CMK (cell line): ENCODE measurements at places on chromosomes 5 and 9.
A peak's percentile ranks its signal among the peaks of the same experiment; 100 is the strongest.

- DNase-seq, result peak; percentile 12
These were observed 453 bp downstream of the RASGEF1C start for GRCh38 chr5:180208435-180209081.

- DNase-seq, result no peak
These were observed 446.8 kb upstream of the CDH18 start for GRCh38 chr5:20434786-20435185.

- DNase-seq, result no peak
These were observed 81.5 kb upstream of the GRHPR start for GRCh38 chr9:37340961-37341360.

DNA sequence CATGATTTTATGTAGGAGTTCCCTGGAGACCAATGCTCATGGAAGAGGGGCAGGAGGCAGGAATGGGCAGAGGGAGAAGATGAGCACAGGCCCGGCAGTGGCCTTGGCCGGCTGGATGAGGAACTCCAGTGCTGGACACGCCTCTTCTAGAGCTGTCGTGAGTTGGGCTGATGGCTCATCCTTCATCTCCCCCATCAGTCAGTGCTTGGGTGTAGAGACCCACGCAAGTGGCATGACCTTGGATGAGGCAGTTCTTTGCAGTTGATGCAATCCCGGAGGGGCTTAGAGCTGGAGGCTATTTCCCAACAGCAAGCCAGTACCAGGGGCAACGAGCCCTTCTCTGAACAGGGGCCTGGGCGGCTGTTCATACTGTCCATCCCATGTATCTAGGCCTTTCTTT is 25.5 kb upstream of the ARAP3 start:
- DNase-seq, result no peak

DNA sequence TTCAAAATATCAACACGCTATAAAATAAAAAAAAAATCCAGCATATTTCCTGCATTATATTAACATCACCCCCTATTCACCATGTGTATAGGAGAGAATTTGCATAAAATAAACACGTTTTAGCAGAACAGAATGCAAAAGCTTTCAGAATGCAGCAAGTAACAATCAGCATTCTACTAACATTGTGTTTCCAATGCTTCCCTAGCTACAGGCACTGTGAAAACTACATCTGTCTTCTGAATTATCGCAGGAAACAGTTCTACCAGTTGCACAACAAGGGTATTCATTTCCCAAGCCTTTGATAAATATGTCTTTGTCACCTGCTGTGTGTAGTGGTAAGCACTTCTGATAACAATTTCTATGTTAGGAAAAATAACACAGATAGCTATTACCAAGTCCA is 1015.8 kb downstream of the CDH18 start:
- DNase-seq, result no peak
